Colonic mucosa (tissue), 4 donors: ENCODE measurements at places on chromosomes 5 and 9.

DNA sequence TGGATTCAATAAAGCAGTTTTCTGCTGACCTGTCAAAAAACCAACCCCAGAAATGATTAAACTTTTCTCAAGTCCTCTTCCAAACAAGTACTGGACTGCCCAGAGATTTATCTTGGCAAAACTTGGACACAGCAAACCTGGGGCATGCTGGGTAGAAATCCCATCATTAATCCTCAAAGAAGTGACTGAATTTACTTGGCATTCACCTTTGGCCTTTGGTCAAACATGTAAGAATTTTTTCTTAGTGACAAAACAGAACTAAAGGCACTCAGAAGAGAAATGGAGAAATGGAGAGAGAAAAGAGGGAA, 248.6 kb upstream of the NREP start:
- DNase-seq = no peak

DNA sequence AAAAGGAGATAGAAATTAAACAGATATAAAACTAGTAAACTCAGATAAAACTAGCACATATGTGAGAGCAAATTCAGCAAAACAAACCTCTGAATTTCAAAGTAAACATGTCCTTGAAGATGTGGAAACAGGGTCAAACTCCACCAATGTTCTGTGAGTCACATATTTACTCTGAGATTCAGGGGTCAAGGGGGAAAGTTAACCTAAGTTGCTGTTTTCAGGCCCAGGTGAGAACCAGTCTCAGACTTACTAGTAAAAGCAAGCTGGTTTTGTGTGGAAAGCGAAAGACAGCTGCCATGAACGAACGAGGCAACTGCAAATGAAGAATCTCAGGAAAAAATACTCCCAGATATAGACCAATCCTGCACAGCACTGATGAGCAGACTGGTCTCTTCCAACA, 29.0 kb downstream of the PSMB7 start:
- DNase-seq = no peak

GRCh38 chr5:151661968-151662732, 24.6 kb downstream of the SPARC start:
- DNase-seq = no peak

GRCh38 chr9:5336688-5337087, 3.0 kb downstream of the RLN1 start:
- DNase-seq = no peak
